ENCODE measurements at places on chromosomes 5 and 9.

DNA sequence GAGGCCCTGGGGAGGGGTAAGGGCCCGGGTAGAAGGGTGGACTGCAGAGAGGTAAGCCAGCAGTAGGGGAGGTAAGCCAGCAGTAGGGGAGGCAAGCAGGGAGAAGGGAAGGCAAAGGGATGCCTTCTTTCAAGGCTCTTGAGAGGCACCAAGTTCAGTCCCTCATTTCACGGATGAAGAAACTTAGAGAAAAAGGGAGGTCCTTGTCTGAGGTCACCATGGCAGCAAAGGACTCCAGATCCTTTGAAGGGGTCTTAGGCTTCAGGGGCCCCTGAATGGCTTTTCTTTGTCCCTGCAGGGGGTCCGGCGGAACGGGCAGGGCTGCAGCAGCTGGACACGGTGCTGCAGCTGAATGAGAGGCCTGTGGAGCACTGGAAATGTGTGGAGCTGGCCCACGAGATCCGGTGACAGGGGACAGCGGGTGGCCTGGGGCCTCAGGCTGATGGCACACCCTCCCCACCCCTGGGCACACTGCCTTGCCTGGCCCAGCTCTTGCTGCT is 42.6 kb downstream of the RGS3 start:
- DNase-seq: no peak

GRCh38 chr9:3447143-3447542 is 78.7 kb downstream of the RFX3 start:
- DNase-seq: no peak

DNA sequence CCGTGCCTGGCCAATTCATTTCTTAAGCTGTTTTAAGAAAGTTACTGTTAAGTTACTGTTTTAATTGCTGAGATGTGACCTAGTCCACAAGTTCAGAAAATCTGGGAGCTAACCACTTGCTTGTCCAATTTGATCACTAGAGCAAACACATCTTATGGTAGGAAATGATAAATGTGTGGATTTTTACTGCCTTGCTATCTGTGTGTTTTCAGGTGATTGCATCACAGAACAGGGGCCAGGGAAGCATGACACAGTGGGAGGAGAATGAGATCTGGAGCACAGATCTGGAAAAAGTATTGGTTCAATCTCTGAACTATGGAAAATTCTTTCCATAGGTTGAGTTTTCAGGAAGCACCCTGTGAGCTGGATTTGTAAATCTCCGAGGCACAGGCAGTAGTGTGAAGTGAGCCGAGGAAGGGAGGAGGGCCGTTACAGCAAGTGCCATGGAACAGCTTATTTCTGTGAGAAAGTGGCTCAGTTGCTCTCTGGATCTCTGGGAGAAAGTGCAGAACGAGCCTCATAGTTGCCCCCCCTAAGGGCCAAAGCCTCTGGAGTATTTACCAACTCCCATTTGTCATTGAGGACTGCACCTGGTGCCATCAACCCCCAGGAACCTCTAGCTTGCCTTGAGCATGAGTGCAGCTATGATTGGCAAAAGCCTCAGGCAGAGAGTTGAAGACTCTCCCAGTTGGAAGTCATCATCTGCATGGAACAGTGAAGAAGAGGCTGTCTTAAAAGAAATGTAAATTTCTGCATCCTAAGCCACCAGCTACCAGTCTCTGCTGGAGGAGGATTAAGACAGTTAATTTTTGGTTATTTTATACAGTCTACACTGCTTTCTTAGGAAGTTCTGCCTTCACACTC is 161.8 kb upstream of the CLINT1 start:
- no peak for DNase-seq

GRCh38 chr5:123084730-123085605 is 4.1 kb upstream of the PRDM6 start:
- no peak for DNase-seq

- no peak for DNase-seq
These were observed 75.9 kb downstream of the KDM4C start for GRCh38 chr9:6833518-6834192.

GRCh38 chr5:44987026-44987425 is 178.3 kb downstream of the MRPS30 start:
- no peak for DNase-seq

DNA sequence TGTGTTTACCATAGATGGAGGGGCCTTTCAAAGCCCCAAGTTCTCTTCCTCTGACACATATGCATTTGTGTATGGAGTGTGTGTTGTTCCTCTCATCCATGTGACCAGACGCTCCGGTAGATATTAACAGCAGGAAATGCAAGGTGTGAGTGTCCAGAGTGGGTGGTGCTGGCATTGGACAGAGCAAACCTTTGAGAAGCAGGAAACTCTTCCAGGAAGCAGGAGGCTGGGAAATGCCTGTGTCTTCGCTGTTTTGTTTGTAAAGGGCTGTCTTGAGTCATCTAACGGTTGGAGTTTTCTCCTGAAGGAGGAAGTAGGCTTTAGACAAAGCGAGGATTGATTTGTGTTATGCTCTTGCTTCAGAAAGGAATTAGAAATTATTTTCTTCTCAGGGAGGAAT is 370.9 kb downstream of the PLK2 start:
- no peak for DNase-seq

DNA sequence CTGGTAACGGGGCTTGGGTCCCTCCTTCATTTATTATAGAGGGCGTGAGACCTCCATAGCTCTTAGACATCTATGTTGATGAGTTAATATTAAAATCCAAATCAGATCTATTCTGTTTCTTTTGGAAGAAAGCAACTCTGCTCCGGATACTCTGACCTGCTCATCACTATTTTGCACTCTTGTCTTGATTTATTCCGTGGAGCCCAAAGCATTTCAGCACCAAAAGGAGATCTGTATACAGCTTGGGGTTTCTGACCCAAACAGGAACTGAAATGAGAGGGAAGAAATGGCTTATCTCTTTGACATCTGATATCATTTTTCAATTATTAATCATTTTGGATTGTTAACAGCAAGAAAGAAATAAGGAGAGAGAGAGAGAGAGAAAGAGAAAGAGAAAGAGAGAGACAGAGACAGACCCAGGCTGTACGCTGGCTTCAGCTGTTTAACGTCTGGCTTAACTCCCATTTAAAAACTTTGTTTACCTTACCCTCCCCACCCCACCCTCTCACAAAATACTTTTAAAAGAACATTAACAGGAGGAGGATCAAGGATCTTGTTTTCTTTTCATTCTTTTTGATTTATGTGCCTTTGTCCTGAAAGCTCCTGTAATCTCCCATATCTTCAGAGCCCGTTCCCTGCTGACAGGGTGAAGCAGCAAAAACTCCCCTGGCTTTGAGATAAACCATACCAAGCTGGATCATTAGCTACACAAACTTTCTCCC is 231.4 kb upstream of the TUT7 start:
- no peak for DNase-seq

DNA sequence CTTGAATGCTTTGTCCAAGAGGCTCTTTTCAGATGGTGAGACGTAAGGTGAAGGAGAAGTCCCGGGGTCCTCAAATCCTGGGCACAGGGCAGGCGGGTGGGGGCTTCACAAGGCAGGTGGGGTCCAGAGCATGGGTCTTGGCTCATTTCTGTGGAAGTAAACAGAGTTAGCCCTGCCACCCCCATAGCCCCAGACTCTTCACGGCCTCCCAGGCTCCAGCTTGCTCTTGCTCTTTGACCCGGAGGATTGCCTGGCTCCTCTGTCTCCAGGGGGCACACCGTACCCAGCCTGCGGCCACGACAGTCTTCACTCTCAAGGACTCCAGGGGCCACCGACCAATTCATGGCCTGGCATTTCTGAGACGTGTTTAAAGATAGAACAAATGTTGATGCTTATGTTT is 28.8 kb upstream of the POMT1 start:
- DNase-seq: no peak

DNA sequence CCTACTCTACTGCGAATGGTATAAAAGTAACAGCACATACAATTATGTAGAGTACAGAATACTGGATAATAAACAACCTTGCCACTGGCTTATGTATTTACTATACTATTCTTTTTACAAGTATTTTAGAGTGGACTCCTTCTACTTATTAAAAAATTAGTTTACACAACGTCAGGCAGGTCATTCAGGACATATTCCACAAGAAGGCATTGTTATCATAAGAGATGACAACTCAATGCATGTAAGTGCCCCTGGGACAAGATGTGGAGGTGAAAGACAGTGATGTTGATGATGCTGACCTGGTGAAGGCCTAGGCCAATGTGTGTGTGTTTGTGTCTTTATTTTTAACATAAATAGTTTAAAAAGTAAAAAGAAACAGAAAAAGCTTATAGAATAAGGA is 421.7 kb downstream of the CDH12 start:
- no peak for DNase-seq

GRCh38 chr9:134991808-134992754 is 74.4 kb upstream of the FCN1 start:
- DNase-seq: no peak

DNA sequence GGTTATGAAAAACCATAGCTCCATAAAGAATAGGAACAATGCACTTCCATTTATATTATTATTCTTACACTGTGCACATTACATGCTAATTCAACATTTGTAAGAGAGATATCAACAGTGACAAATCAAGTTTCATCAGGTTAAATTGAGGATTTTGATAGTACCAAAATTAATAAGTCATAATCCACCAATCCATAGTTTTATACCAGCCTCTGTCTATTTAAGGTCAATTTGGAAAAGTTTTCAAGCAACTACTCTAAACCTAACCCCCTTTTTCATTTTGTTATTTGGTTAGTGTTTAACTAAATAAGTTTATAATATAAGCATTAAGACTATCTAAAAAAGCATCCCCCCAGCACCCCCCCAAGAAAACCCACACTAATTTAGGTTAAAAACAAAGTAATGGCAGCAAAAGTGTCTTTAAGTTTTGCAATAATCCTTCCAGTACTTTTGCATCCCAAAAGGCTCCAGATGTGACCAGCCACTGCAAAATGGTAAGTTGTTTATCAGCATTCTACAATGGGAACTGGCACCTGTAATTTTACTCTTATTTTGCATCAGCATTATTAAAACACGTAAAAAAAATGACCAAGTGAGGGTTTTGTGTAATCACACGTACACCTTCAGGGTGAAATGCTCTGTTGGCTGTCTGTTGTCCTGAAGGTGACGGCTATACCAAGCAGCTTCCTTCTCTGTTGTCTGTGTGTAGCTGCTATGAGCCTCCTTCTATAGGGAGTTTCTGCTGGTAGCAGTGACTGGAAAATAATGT is 36.8 kb upstream of the SSBP2 start:
- no peak for DNase-seq

DNA sequence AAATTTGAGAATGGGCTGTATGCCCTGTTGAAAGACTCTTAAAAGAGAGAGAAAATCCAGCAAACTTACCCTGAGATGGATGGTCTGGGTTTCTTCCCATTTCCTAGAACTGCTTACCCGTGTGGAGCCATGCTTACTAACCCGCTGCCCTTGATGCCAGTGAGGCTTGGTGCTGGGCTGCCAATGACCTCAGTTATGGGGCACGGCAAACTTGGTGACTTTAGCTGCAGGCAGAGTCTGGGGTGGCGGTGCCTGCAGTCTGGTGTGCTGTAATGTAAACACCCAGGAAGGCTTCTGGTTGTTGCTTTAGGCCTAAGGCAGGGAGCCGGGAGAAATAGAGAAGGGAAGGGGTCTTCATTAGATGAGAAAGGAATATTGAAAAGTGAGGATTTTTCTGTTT is 7.3 kb upstream of the TENT4A start:
- no peak for DNase-seq

DNA sequence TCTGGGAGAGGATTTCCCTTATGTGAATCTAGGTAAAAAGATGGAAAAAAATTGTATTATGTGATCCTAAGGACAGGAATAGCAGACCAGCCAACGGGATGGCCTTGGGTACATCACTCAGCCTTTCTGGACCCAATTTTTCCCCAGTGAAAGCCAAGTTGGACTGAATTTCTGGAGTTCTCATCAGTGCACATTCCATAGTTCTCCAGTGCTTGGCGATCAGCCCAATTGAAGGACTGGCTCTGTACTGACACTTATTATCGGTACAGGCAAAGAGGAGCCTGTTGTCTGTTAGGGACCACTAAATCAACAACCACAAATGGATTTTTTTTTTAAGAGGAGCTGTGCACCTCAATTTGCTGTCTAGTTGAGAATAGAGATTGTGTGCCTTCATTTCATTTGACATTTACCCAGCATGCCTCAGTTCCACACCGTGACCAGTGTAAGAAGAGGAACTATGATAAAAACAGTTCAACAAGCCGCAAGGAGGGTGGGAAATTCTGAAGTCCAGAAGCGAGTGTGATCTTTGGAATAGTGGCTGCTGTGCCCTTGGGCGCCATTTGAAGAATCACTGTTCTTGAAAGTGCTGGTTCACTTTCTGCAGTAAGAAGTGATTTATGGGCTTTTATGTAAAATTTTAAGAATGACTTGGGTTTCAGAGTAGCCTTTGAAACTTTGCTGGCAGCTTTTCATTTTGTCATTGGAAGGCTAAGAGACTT is 8.0 kb downstream of the ARL10 start:
- DNase-seq: no peak

DNA sequence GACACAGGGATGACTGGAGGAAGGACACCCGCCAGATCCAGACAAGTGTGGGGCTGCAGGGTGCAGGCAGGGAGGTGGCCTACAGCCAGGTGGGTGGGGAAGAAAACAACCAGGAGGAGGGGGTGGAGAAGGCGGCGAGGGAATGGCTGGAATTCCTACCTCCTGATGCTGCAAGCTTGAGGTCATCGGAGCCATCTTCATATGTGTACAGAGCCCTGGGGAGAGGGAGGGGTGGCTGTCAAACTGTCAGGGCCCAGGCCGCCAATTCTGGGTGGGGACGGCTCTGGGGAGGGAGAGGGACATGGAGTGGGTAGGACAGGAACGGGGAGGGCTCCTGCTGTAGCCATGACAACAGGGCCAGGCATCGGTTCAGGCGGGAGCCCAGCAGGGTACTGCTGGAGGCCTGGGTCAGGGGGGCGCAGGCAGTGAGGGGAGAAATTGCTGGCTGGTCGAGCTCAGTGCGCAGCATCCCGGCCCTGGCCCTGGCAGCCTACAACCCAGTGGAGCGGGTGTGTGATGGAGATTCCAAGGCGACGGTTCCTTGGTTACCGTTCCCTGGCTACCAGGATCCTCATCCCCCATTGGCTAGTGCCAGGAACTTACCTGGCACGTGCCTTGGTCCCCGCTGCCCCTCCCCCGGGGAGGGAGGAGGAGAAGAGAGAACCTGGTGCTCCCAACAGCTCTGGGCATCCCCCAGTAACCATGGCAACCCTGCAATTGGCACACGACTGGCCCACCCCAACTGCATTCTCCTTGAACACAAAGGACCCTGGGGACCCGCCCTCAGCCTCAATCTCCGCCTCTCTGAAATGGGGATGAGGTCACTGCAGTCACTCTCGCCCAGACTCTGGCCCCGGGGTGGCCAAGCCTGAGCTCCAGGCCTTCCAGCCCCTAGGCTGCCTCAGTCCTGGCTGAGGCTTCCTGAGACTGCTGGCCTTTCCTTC is 4.5 kb downstream of the DBN1 start:
- no peak for DNase-seq

- DNase-seq: no peak
These were observed 4.5 kb upstream of the LHFPL2 start for GRCh38 chr5:78653031-78653430.

- DNase-seq: no peak
These were observed 317.2 kb downstream of the DEPDC1B start for GRCh38 chr5:60382716-60383115.

Data from CD4-positive, alpha-beta T cell treated with Interleukin-6 for 4 hours (primary cell).